ENCODE measurements at places on chromosomes 7 and 10. TPM values are rescaled to one million over a fixed set of nuclear protein-coding genes. Genes with fewer than 3 reads are reported as not detected.
A peak's percentile ranks its signal among the peaks of the same experiment; 100 is the strongest.

The GRM3 gene
- not detected for total RNA-seq

GRCh38 chr7:77450054-77450453 lies 33.9 kb upstream of the GSAP start:
- DNase-seq: peak; percentile 63

DNA sequence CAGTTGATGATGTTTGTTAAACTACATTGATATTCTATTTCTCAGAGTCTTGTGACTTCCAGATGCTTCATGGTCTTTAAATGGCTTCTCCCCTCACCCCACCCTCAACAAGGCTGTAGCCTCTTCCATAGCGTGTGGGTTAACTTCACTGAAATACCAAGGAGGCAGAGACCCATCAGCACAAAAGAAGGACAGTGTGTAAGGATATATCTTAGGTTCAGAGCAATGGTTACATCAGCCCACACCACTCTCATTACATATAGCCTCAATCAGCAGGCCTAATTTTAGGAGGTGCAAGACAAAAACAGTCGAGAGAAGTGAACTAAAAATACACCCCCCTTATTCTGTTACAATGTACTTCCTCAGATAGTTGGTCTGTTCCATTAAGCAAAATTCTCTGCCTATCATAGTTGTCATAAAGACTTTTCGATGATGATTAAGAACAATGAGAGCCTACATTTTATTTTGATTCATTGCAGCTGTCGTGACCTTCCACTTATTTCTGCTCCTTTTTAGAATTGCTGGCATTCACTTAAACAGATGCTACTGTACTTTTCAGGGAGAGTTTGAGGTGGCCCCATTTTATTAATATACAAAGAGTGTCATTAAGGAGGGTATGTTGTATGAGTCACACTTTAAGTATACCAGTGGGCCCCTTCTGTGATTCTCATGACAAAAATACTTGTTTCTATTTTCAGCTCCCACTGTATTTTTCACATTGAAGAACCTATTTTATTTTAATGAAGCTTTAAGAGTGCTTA lies 52.1 kb downstream of the WIPF3 start:
- DNase-seq: no peak

DNA sequence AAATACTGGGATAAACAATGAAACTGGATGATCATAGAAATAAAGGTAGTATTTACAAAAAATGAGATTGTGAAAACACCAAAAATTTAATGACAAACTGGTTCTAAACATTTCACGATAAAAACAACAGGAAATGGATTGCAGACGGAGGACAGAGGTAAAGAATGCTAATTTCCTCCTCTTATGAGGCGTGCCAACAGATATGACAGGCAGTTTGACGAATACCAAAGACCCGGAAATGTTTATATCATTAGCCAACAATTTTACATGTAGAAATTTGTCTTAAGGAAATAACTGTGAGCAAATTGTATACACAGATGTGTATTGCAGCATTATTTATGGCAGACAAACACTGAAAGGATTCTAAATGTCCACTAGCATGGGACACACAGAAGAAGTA lies 162.0 kb upstream of the MGMT start:
- no peak for DNase-seq

DNA sequence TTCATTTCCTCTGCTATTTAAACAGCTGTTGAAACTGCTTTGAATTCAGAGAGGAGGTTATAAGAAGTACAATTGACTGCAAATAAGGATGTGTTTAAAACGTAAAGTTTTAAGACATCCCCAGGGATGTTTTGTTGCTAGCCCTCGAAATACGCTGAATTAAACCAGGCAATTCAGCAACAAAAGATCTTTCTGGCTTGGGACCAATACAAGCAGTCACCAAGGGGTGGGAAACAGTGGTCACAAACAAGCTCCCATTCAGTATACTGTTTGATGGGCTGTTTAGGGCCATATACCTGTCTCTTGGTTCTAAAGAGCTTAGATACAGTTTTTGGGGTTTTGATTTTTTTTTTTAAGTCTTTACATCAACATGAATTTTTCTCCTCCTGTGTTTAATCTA lies 446.3 kb upstream of the POT1 start:
- no peak for DNase-seq

Data from HFFc6 (cell line).